ENCODE measurements at places on chromosomes 16 and 17.

- no peak for DNase-seq
Observed at GRCh38 chr17:81409190-81409935, 14.1 kb downstream of the BAHCC1 start.

DNA sequence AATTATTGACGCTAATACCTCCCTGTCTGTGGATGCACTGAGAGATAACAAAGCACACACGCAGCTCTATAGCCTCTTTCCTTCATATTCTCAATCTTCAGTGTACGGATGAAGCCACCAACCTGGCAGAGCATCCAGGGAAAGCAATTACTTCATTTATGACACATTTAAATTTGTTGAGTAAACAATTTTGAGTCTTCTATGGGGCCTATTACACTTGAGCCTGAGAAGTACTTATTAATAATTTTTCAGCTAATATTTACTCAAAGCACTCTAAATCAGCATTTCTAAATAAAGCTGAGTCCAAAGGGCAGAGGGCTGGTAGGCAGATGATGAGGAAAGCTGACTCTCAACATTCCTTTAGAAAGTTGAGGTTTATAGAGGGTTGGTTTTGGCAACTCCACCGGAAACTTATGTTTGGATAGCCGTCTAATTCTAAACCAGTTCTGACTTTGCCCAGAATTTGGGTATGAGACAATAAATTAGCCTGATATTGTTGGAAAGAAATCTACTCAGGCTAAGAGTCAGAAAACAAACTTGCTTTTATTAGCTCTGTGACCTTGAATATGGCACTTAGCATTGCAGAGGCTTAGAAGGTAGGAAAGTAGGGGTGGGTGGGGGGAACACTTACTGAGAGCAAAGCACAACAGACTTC is 643.5 kb downstream of the CDH11 start:
- DNase-seq = no peak

- DNase-seq = no peak
Observed at GRCh38 chr16:11359370-11359769, 14.1 kb downstream of the RMI2 start.

DNA sequence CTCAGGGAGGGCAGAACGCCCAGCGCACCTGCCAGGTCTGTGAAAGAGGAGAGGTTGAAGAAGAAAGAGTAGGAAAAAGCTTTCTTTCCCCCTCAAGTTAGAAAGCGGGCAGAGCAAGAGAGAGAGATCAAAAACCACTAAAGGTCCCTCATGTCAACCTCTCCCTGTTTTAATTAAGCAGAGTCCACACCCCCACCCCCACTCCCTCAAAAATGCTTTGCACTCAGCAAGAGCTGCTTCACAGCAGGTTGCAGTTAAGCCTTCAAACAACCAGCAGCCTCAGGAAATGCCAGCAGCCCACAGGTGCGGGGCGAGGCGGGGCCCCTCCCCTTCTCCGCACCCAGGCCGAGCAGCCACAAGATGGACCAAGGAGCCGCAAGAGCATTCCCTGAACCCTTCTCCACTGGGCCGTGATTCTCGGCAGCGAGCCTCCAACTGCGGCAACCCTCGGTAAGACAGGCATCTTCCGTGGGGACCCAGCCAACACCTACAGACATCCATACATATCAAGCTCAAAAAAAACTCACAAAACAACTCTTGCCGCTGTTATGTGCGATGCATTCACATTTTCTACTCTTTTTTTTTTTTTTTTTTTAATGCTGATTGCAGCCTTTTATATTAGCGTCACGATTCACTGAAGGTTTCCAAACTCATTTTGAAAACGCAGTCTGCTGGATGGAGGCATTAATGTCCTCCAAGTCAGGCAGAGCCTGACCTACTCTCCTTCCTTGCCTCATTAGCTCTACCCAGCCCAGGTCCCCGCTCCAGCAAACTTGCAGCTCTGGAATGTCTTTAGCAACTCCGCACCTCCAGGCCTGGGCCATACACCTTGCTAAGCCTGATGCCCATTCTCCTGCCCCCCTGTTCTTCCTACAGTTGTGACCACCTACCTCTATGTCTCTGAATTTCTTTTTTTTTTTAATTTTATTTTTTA is 66.1 kb downstream of the AXIN2 start:
- peak; percentile 21 for DNase-seq

Measured in CD4-positive, alpha-beta T cell (primary cell).